SK-N-DZ (cell line): ENCODE measurements at places on chromosomes 3 and 15.
A peak's percentile ranks its signal among the peaks of the same experiment; 100 is the strongest.

- DNase-seq = no peak
Measured at GRCh38 chr3:119350114-119350513, 55.9 kb downstream of the ARHGAP31 start.

DNA sequence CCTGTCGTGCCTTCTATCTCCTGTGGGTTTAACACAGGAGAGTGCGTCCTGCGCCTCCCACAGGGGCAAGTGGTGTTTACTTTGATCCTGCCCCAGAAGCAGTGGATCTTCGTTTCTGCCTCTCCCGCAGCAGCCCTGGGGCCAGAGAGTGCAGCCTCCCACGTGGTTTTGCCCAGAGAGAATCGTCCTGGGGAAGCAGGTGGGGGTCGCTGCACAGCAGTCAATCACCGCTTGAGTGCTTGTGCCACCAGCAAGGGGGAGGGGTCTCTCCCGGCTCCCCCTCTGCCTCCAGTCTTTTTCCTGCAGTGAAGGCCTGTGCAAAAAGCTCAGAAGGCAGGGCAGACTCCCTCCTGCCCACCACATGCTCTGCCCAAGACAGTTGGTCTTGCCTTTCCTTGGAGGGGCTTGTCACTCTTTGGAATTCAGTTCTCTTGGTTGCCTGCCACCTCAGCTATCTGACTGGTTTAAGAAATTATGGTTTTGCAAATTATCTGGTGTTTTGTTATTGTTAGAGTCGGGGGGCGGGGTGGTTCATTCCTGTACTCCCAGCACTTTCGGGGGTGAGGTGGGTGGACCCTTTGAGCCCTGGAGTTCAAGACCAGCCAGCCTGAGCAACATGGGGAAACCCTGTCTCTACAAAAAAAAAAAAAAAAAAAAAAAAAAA is 26.9 kb downstream of the STOML1 start:
- DNase-seq = peak; percentile 65

GRCh38 chr3:16056217-16056616 is 118.3 kb upstream of the GALNT15 start:
- DNase-seq = no peak

- DNase-seq = no peak
Measured at GRCh38 chr3:66432041-66432766, 68.6 kb downstream of the LRIG1 start.

- DNase-seq = peak; percentile 94
Measured at GRCh38 chr3:77171026-77171425, 131.1 kb downstream of the ROBO2 start.

DNA sequence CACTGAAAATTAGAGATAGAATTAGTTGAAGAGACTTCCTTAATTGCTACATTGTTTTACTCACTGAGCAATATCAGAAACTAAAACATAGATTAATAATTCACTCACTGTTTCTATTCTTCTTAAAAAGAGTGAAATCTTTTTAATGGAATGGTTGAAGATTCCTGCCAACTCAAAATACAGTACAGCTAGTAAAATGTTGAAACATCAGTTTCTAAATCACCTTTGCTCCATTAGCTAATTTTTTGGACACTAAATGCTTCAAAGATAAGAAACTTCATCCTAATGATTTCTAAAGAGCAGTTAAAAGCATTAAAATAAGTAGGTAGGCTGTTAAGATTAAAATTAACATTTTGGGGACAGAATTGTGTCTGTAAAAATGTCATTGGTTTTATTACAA is 10.5 kb upstream of the NIT2 start:
- DNase-seq = no peak

DNA sequence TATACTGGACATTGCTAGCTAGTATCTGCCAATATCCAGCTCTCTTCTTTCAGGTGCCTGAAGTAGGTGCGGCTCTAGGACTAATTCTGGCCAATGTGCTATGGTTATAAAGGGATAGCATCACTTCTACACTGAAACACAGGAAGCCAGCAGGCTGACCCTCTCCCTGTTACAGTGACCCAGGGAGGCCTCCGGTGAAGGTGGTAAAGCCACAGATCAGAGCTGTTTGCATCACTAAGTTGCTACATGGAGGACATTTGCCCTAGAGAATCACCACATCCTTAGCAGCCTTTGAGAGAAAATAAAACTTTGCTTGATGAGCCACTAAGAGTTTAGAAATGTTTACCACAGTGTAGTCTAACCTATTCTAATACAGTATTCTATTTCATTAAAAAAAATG is 161.4 kb downstream of the CHST2 start:
- no peak for DNase-seq

DNA sequence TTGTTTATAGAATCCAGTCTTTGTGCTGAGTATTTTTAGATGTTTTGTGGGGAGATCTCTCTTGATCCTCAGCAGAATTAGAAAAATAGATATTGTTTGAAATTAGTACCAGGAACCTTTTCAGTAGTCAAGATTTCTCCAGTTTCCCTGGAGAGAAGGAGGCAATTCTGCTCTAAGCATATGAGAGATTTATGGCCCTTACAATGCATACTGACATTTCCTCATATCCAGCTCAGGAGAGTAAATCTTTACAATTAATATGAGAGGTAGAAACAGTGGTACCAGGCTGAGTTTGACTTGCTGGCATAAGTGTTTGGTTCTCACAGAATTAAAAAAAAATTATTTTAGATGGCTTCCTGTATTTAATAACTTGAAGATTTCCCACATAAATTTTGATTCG is 239.1 kb upstream of the SGO1 start:
- no peak for DNase-seq

DNA sequence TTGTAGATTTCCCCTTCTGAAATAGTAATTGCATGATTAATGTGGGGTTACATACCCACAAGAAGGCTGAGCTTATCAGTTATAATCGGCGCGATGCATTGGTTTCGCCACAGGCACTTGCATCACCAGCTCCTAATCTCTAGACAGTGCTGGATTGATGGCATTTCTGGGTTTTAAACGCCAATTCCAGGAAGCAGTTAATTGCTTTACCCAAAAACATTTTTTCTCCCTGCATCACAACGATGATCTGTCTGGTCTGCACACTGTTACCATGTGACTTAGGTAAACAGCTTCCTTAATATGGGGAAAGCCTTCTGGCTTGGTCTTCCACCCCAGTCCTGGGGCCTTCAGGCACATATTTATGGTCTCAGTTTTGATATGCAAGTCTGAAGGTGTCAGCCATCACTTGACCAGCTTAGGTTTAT is 70.0 kb upstream of the HEG1 start:
- DNase-seq = peak; percentile 51

DNA sequence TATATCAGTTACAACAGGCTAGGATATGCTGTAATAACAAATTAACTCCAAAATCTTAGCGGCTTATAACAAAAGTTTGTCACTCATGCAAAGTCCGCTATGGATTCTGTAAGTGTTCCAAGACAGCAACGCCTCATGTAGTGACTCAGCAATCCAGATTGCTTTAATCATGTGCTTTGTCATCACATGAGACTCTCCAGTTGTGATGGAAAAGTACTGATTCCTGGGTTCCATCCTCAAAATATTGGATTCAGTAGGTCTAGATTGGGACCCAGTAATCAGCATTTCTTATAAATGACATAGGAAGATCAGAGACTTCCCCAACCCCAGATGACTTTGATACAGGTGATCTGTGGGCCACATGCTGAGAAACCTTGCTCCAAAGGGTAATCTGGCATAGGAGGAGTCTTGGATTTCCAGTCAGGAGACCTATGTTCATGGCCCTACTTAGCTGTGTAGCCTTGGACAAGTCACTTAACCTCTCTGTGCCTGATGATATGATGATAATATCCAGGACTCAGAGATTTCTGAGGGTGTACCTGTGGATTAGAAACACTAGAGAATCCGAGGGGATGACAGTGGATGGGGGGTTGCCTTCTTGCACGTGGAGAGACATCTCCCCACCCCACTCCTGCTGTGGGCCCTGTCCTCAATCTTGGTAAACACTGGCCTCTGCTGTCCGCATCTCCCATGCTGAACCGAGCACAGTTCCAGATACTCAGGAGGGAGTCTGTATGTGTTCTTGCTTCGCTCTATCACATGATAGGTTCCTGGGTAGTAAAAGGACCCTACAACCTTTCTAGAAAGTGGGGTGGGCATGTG is 65.5 kb downstream of the CORO2B start:
- DNase-seq = no peak

- DNase-seq = peak; percentile 46
Measured at GRCh38 chr3:115494826-115495225, 128.5 kb upstream of the GAP43 start.

- DNase-seq = no peak
Measured at GRCh38 chr15:41996921-41997592, 23.8 kb downstream of the PLA2G4E start.

DNA sequence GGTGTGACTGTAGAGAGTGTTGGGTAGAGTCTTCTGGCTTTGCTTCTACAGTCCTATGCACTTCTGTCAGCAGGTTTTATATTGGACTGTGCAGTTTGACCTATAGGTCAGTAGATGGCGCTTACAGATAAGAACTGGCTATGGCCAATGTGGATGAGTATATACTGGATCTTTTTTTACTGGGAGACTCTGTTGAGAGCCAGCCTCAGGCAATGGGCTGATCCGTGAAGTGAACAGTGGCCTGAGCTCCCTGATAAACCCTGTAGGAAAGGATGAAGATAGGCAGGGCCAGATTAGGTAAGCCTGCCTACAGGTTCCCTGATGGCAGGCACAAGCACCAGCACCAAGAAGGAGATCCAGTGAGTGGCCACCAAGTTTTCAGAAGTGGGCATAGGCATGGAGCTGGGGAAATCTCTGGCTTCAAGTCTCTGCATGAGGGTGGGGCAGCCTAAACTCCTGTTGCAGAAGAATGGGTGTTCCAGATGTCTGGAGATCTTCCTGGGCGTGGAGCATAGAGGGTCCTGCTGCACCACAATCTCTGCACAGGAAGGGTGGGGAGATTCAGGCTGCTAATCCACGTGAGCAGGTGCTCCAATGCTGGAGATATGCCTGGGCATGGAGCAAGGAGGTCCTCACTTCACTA is 326.0 kb upstream of the SGO1 start:
- peak; percentile 77 for DNase-seq

- DNase-seq = no peak
Measured at GRCh38 chr3:128423525-128424147, 43.1 kb downstream of the DNAJB8 start.

GRCh38 chr3:111691293-111691909 is 96.3 kb upstream of the ZBED2 start:
- peak; percentile 37 for DNase-seq

DNA sequence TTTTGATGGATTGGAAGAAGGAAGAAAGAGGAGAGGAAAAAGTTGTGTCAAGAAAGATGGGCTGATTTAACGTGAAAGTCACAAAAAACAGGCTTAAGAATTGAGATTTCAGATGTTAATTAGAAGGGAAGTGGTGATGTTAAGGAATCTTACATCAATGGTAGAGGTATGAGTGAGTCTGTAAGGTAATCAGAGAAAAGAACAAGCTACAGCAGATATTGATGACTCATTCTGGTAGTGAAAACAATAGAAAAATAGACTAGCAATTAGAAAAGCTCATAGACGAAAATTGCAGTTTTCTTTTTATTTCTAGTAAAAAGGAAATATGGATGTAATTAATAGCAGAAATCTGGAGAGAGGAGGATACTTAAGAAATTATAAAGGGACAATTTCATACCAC is 559.6 kb downstream of the MCTP2 start:
- no peak for DNase-seq

- DNase-seq = no peak
Measured at GRCh38 chr3:8239095-8239494, 262.5 kb upstream of the LMCD1 start.

GRCh38 chr3:159902546-159903314 is 85.9 kb upstream of the IL12A start:
- no peak for DNase-seq

DNA sequence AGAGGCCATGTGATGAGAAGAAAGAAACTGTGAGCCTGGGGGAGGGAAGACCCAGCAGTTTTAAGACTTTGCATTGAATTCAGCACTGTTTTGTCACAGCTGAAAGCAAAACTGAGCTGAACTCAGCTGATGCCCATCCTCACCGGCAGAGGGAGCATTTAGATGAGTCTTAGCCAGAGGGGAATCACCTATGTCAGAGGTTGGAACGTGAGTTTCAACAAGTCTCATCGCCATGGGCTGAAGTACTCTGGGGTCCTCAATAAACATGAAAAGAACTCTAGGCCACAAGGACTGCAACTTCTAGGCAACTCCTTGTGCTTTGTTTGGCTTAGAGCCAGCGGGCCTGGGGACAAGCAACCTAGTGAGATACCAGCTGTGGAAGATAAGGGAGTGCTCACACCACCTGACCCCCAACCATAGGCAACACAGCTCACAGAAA is 324.5 kb downstream of the TBL1XR1 start:
- DNase-seq = peak; percentile 70

DNA sequence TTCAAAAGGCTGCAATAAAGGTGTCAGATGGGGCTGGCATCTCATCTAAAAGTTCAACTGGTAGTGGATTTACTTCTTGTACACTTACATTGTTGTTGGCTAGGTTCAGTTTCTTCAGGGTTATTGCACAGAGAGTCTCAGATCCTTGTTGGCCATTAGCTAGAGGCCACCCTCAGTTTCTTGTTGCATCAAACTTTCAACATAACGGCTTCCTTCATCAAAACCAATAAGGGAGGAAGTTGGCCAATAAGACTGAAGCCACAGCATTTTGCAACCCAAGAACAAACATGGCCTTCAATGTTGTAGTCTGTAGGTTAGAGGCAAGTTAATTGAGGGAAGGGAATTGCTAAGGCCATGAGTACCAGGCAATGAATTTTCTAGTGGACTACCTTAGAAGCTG is 218.0 kb downstream of the ZBBX start:
- no peak for DNase-seq

DNA sequence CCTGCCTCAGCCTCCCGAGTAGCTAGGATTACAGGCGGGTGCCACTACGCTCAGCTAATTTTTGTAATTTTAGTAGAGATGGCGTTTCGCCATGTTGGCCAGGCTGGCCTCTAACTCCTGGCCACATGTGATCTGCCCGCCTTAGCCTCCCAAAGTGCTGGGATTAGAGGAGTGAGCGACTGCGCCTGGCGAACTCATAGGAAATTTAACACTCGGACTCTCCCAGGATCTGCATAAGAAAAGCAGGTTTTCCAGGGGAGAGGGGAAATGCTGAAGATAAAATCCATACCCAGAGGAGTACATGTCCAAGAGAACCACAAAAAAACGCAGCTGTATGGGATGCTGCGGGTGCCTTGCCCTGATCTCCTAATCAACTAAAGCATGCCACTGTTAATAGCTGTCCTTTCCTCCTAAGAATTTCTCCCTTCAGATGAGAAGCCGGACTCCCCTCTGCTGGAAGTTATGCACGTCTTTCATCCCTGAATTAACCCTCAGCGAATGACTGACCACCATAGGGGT is 25.3 kb upstream of the TGFBR2 start:
- DNase-seq = no peak

DNA sequence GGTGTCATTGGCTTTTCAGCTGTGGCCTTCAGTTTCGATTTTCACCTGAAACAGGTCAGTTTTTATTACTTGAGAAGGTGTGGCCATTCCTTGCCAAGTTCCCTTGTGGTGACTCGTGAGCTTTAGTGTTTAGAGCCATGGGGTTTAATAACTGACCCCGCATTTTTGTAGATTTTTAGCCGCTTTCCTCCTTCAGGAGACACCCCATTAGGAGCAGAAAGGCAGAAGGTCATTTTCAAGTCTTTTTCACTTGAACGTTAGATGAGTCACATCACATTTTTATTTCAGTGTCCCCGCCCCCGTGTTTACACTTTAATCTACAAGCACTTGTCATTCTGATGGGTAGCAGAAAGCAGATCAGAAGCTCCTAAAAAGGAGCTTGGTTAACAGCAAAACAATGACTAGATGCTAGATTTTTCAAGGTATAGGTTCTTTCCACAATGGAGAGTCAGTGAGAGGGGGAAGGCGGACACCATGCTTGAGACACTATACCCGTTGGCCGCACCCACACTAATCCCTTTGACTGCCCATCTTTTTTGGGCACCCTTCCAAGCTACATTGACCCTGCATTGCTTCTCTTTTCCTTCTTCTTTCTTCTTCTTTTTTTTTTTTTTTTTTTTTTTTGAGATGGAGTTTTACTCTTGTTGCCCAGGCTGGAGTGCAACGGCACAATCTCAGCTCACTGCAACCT is 132.7 kb downstream of the GHSR start:
- no peak for DNase-seq
